Smooth muscle cell of the brain vasculature (primary cell): ENCODE measurements at places on chromosomes 6 and 20.

DNA sequence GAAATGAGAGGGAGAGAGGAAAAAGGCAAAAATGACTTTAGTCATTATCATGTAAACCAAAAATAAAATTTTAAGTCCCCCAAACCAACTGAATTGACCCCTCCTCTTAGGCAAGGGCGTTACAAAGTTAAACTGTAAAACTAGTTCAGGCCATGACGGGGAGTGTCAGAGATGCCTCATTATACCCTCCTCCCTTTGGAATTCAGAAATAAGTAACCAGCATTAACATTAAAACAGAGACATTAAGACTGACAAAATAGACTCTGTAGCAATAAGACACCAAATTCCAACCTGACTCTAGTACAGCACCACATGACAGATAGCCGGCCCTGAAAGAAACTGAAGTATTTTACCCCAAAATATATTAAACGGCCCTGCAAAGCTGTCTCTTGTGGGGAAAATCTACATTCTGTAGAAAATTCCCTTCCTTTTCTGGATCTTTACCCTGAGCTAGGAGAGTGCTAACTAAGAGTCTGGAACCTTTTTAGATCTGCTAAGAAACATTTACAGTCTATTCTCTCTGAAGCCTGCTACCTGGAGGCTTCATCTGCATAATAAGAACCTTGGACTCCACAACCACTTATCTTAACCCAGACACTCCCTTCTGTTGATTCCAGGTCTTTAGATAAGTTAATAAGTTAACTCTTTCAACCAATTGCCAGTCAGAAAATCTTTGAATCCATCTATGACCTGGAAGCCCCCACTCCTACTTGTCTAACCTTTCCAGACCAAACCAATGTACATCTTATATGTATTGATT is 150.7 kb downstream of the PKHD1 start:
- no peak for DNase-seq

DNA sequence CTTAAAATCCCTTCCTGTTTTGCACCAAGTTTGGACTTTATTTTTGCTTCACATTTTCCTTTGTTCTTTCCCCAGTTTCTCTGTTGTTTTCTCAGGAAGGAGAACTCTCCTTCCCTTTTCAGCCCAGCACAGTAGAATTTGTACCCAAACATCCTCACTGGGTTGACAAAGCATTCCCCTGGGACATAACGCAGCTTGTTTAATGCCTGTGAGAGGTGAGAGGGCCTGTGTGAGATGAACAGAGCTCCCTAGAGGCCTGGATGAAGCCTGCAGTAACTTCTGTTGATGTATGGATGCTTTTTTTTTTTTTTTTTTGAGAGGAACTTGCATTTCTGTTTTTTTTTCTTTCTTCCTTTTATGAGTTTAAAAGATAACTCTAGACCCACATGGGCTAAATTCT is 104.9 kb upstream of the SLC22A23 start:
- peak; percentile 45 for DNase-seq

DNA sequence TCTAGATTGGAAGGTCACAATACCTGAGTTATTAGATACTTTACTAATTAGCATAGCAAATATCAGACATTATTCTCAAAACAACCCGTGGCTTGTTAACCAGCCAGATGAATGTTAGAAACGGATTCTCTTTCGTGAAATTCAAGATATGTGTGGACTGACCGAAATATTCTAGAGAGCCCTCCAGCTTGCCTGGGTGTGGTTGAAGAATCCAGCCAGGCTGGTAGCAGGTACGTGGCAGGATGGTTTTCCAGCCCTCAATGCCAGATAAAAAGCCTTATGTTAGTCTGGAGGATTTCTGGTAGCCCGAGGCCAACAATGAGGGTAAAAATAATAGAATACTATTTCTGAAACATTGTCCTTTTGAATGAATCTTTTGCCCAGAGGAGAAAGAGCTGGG is 19.3 kb downstream of the ECT2L start:
- DNase-seq = no peak

DNA sequence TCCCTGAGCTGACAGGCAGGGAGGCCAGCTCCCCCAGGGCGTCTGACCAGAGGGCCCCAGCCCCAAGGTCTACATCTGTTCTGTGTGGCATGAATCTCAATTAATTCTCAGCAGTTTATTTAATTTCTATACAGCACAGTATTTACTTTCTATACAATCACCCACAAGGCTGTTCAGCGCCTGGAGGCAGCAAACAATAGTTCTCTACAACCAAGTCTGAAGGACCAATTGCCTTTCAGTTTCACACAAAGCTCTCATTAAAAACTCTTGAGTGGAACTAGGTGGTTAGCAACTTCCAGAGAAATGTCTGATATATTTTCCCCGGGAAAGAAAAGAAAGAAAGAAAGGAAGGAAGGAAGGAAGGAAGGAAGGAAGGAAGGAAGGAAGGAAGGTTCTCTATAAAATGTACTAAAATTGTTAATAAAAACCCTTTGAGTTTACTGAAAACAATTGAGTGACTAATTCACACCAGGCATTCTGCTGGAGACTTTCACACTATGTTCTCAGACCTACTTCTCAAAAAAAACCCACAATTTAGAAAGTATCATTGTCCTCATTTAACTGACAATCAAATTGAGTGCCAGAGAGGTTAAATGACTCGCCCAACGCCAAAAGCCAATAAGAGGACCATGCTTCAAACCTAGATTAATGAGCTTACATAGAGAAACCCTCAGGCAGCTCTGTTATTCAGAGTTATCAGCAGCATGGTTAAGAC is 62.5 kb downstream of the METTL24 start:
- no peak for DNase-seq

DNA sequence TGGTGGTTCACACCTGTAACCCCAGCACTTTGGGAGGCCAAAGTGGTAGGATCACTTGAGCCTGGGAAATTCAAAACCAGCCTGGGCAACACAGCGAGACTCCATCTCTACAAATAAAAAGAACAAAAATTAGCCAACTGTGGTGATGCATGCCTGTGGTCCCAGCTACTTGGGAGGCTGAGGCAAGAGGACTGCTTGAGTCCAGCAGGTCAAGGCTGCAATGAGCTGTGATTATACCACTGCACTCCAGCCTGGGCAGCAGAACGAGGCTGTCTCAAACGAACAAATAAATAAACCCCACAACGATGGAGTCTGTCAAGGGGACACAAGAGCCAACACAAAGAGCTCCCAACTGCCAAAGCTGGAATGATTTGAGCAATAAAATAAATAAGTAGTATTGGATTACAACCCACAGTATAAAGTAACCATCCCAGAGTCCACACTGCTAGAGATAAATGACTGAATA is 13.5 kb downstream of the ZMYND8 start:
- DNase-seq = no peak

- no peak for DNase-seq
Measured at GRCh38 chr20:41119614-41120561, 17.5 kb upstream of the PLCG1 start.

DNA sequence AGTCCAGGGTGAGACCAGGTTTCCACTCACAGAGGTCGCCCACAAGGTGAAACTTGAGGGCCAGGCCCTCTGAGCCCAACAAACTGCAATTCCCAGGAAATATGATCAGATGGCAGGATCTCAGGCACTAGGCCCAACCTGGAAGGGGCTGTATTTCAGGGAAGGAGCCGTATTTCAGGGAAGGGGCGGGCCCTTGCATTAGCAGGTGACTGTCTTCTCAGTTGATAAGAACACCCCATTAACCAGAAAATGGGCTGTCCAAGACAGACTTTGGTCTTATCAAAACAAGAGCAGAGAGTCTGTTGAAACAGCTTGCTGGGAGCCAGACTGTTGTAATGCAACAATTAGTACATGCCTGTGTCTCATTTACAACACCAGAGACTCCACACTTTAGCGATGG is 10.9 kb upstream of the BNIP5 start:
- no peak for DNase-seq

DNA sequence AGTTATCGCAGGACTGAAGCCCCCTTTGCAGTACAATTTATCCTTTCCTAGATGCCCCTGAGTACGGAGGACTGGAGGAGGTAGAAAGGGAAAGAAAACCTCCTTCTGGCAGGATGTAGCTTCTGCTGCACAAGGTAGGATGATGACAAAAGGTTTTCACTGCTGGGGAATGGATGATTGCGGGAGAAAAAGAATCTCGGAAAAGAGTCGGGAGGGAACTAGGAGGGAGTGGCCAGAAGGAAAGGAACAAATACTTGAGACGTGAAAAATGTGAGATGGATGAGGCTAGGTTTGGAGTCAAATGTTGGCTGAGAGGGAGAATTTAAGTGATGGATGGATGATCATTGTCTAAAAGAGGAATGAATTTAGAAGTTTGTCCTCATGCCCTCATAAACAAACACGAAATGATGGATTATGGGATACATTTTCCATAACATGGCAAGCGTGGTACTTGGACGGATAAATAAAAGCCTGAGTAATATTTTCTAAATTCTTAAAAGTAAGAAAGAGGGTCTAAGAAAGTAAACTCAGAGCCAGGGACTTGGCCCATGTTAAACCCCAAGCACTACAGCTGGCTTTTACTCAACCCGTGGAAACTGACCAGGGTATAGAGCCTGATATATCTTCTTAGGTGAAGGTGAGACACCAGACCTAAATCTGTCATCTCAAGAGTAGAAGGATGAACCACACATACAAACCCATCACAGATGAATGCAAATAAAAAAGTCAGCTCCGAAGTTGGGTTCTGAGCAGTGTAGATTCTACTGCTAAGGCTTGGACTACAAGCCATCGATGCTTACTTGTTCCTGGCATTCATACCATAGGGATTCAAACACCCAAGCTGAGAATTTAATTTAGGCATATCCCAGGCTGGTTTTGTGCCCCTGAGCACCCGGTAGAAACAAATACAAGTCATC is 72.4 kb downstream of the HFE start:
- DNase-seq = no peak

DNA sequence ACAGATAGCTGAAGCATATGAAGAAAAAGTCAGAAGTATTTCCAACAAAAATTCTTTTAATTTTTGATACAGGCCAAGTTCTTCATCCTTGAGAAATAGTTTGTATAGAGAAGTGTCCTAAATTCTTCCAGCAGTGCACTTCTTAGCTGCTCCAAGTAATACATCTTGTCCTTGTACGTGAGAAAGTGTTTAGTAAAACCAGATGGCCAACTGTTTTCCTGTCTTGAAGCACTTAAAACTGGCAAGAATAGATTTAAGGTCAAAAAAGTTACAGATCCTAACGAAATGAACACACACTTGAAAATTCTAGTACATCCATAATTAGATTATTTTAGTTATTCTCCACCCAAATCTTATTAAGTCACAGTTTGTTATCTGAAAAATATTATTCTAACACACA is 52.2 kb upstream of the HSF2 start:
- DNase-seq = no peak

- no peak for DNase-seq
Measured at GRCh38 chr20:20548527-20549266, 163.7 kb downstream of the RALGAPA2 start.

- no peak for DNase-seq
Measured at GRCh38 chr20:53037621-53038020, 65.5 kb downstream of the TSHZ2 start.
